Non-pigmented ciliary epithelial cell (primary cell): ENCODE measurements at places on chromosomes 16 and 17.

GRCh38 chr17:42167807-42168206, 13.0 kb upstream of the RAB5C start:
- no peak for DNase-seq

GRCh38 chr17:79269620-79270019, 195.0 kb downstream of the ENGASE start:
- DNase-seq, result no peak

GRCh38 chr16:51139568-51139967, 11.5 kb downstream of the SALL1 start:
- no peak for DNase-seq

GRCh38 chr17:76654408-76654807, 10.9 kb upstream of the ST6GALNAC1 start:
- DNase-seq, result no peak

DNA sequence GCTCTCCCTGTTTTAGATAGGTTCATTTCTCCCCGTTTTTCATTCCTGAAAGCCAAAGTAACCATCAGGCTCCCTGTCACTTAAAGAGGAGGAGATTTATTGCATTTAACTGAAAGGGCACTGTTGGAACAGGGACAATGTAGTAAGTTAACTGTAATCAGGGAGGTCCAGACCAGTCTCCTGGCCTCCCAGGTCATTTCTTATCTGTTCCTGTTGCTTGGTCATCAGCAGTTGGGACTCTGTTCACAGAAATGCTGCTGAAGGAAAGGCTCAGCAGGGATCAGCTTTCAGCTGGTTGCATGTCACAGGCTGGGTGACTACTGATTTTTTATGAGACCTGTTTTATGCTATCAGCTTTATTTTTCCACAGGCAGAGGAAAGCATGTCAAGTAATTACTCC, 622.6 kb upstream of the GOT2 start:
- DNase-seq, result no peak

- no peak for DNase-seq
These were observed 577 bp downstream of the TTC19 start for GRCh38 chr17:15999974-16000827.

GRCh38 chr17:10126616-10127501, 71.5 kb downstream of the GAS7 start:
- no peak for DNase-seq

DNA sequence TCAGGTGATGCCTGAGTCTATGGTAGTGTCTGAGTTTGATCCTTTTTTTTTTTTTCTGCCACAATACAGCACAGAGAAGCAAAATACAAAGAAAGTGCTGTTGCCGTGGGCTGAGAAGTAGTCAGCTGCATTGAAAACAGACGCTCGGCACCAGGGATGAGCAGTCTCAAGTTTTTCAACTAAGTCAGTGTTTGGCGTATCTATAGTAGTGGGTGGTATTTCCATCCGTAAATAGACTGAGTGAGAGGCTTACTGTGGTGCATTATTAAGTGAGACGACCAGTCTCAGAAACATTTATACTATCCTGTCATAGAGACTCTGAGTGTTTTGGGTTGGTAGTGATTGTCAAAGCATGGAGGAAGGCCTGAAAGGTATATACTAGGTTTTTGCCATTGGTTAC, 221.3 kb downstream of the SNX29 start:
- DNase-seq, result no peak

DNA sequence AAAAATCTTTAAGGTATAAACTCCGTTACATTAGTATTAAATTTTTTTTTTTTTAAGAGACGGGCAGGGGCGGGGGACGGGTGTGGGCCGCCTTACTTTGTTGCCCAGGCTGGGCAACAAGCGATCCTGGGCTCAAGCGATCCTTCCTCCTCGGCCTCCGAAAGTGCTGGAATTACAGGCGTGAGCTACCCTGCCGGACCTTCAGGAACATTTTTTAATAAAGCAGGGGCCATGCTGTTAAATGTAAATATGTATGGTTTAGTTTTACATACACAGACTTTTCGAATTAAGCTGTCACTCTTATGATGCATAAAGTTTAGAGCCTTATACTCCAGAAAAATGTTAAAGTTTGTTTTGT, 2.4 kb downstream of the PPM1D start:
- no peak for DNase-seq

- no peak for DNase-seq
These were observed 50.0 kb downstream of the WNT3 start for GRCh38 chr17:46768540-46768870.

DNA sequence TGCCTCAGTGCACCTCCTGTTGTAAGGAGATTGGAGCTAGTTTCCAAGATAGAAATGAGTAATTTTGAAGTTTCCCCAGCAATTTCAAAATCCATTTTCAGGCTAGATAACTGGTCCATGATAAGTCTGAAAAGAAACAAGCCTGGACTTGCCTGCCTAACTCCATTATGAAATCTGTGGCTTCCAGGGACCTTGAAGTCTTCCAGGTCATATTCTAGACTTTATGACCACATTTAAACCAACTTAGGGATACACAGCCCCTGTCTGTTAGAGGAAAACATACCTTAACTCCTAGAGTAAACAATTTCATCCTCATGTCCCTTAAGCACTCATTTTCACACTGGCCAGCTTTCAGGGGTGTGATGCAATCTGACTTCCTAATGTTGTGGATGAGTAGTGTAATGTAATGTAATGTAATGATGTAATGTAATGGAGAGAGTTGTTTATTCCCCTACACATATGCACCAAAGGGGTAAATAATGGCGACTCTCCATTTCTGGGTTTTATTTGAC, 96.7 kb upstream of the FAM20A start:
- no peak for DNase-seq

GRCh38 chr17:14950686-14951085, 314.4 kb downstream of the PMP22 start:
- DNase-seq, result no peak

- no peak for DNase-seq
These were observed 597.7 kb downstream of the TMEM114 start for GRCh38 chr16:7992616-7993015.

- no peak for DNase-seq
These were observed 8.7 kb downstream of the COL1A1 start for GRCh38 chr17:50192618-50193291.

- no peak for DNase-seq
These were observed 54.7 kb downstream of the HS3ST3B1 start for GRCh38 chr17:14355556-14355955.

- no peak for DNase-seq
These were observed 2.1 kb downstream of the ACD start for GRCh38 chr16:67657751-67658518.

DNA sequence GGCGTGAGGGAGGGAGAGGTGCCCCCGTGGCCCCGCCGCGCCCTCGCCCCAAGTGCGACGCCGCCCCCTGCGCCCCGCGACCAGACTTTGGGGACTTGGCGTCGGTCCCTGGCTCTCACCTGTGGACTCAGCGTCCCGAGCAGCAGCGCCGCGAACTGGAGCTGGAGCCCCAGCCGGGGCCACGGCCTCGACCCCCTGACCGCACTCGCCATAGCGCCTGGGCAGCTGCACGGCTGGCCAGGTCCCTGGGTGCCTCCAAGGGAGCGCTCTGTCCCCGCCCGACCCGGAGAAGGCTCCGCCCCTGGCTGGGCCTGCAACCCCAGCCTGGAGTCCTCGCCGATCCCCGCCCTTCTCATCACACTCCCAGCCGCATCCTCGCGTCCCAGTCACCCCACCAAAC, at the start of gene ERN2:
ERN2 (minus strand) TSS at position 247 of the 400 bp plus-strand sequence; CDS start at position 212, 35 bp downstream.
- DNase-seq, result no peak

DNA sequence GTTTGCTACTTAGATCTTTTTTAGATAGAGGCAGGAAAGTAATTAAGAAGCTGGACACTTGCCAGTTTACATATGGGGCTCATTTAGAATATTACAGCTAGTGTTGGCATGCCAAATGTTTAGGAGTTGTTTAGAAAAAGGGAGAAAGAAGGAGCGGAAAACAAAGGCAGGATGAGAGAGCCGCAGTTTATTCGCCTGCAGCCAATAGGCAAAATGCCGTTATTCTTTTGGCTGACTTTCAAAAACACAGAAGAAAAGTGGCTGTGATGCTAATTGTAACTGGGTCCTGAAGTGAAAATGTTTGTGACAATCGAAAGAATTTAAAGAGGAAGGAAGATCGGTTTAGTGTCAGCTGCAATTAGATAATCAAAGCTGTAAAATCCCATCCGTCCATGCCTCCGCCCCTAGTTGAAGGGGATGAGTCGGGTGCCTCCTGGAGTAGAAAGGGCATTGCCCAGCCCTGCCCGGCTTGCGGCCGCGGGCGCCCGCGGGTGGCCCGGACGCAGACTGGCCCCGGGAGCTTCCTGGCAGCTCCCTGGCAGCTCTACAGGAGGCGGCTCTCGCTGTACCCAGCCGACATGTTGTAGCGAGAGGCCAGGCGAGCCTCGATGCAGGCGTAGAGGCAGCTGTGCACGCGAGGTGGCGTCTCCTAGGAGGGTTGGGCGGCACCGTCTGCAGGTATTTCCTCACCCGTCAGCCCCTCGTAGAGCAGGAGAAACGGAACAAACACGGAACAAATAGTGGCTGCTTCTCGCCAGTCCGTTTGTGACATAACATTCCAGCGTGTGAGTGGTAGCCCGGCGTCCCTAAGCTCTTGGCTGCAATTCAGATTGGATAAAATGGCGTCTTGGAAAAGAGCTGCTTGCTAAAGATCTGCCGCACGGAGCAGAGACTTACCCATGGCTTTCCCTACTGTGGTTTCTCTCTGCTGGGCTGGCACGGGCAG, 82.2 kb downstream of the TNRC6C start:
- no peak for DNase-seq

GRCh38 chr17:19670908-19671307, 22.4 kb downstream of the ALDH3A2 start:
- no peak for DNase-seq

- DNase-seq, result no peak
These were observed 3.5 kb upstream of the SALL1 start for GRCh38 chr16:51154271-51155171.

GRCh38 chr16:20822521-20823325, 16.4 kb downstream of the REXO5 start:
- DNase-seq, result no peak

DNA sequence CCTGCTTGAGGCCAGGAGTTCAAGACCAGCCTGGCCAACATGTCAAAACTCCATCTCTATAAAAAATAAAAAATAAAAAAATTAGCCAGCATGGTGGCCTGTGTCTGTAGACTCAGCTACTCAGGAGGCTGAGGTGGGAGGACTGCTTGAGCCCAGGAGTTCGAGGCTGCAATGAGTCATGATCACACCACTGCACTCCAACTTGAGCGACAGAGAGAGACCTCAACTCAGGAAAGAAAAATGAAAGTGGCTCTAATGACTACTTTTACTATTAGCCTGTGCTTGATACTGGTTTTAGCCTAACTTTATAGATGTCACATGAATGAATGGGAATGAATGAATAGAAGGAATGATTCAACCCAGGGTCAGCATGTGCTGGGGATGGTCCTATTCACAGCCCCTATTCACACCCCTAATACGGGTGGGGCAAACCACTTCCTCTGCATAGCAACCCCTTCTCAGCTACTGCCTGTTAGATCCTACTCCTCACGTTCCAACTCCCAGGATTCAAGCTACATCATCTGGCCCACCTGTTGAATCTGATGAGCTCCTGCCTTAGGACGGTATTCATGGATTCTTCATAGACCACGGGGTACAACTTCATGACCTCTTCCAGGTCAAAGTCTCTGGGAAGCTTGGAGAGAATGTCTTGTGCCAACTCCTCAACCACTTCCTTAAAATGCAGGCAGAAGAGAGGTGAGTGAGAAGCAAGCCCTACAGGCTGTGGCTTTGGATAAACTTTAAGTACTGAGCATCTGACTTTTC, 40.5 kb downstream of the LYRM1 start:
- DNase-seq, result no peak

- no peak for DNase-seq
These were observed 11.1 kb upstream of the CHMP6 start for GRCh38 chr17:80980397-80981061.

- DNase-seq, result no peak
These were observed at the start of gene HOXB7 for GRCh38 chr17:48610282-48611211. Gene HOXB7, minus strand, starts transcription at chr17:48611017. Its CDS starts 99 bp downstream, at chr17:48610918.

DNA sequence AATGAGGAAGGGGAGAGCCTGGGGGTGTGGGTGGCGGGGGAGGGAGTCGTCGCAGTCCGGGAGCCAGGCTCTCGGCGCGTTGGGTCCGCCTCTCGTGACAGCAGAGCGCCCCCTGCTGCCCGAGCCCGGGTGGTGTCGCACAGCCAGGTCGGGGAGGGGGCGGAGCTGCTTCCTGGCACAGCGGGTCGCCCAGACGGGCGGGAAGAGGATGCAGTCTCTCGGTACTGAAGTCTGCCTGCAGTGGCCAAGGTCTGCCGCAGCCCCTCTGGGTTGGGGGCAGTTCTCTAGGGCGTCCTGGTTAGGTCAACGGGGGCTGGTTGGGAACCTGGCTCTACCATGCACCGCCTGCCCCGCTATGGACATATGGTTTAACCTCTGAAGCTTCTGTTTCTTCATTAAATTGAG, 38.2 kb upstream of the CCDC182 start:
- DNase-seq, result no peak

GRCh38 chr16:3182608-3183444, 5.2 kb upstream of the OR1F1 start:
- no peak for DNase-seq

DNA sequence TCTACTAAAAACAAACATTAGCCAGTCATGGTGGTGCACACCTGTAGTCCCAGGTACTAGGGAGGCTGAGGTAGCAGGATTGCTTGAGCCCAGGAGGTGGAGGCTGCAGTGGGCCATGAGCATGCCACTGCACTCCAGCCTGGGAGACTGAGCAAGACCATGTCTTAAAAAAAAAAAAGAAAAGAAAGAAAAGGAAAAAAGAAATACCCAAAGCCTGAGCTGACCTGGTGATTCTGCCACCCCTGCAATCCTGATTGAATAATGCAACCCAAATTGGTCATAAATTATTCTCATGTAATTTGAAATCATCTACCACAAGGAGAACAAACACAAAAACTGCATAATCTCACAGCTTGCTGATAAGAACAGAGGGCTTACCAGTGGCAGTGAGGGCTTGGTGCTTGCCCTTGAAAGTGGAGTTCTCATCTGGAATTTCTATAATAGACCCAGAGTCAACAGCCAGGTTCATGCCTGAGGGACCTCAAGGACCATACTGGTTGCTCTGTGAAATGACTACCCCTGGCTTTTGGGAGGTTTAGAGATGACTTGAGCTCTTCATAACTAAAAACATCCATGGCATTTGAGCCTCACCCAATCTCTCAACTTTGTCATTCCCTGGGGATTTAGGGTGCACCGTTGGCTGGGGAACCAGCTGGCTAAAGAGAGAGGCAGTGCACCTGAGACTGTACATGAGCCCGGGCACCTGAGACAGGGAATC, 35.4 kb upstream of the TMC5 start:
- no peak for DNase-seq

DNA sequence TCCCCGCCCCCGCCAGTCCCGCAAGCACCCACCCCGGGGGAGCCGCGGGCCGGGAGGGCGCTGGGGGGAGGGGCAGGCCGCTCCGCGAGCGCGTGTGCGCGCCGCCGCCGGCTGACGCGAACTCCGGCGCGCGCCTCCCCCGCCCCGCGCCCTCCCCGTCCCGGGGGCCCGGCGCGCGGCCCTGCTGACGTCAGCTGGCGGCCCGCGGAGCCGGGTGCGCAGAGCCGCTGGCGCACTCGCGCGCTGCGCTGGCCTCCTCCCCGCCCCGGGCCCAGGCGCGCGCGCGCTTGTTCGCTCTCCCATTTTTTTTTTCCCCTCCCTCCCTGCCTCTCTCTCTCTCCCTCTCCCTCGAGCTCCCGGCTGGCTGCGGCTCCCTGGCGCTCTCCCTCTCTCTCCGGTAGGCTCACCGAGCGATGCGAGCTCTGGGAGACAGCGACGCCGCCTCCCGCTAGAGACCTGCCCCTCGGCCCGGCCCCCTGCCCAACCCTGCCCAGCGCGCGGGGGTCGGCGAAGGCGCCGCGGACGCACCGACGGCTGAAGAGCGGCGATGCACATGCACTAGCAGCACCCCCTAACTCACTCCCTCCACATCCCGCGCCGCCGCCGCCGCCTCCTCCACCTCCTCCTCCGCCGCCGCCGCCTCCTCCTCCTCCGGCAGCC, at the start of gene GNAO1:
GNAO1 (plus strand) TSS at position 334 of the 660 bp plus-strand sequence. CDS start 747 bp downstream, outside the sequence.
- no peak for DNase-seq
